Neural progenitor cell (in vitro differentiated cells): ENCODE measurements at places on chromosomes 5 and 9. TPM values are rescaled to one million over a fixed set of nuclear protein-coding genes. Genes with fewer than 3 reads are reported as not detected.

DNA sequence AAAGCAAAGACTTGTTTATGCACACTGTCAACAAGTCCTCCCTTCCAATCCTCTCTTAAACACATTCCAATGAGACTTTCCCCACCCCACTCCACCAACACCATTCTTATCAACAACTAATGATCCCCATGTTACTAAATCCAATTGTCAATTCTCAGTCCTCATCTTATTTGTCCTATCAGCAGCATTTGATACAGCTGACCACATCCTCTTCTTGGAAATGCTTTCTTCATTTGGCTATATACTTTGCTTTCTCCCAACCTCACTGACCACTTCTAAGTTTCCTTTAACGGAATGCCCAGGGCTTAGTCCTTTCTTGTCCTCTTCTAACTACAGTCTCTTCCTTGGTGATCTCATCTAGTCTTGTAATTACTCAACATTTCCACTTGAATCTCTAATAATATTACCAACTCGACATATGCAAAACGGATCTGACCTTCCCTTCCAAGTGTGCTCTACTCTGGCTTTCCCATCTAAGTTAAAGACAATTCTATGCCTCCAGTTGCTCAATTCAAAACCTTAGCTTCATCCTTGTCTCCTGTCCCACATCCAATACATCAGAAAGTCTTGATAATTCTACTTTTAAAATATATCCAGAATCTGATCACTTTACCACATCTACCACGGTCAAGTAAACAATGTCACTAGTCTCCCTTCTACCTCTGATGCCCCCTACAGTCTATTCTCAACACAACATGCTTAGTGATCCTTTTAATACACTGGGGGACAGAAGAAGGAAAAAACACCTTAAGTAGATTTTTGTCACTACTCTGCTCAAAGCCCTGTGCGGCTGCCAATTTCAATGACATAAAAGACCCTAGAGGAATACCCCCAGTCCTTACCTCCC lies 25.5 kb downstream of the AGTPBP1 start:
- DNase-seq: no peak

The CKS2 gene
- 693 and 741 TPM in 2 replicates for total RNA-seq

GRCh38 chr9:9392755-9393154 lies 1220.0 kb downstream of the PTPRD start:
- DNase-seq: no peak

- no peak for DNase-seq
Observed at GRCh38 chr5:101103874-101104273, 200.8 kb upstream of the ST8SIA4 start.

GRCh38 chr5:79521156-79521555 lies 7.2 kb upstream of the HOMER1 start:
- DNase-seq: no peak

GRCh38 chr5:61167382-61167781 lies 5.1 kb upstream of the SMIM15 start:
- DNase-seq: no peak

- no peak for DNase-seq
Observed at GRCh38 chr5:3535414-3536211, 60.0 kb upstream of the IRX1 start.

DNA sequence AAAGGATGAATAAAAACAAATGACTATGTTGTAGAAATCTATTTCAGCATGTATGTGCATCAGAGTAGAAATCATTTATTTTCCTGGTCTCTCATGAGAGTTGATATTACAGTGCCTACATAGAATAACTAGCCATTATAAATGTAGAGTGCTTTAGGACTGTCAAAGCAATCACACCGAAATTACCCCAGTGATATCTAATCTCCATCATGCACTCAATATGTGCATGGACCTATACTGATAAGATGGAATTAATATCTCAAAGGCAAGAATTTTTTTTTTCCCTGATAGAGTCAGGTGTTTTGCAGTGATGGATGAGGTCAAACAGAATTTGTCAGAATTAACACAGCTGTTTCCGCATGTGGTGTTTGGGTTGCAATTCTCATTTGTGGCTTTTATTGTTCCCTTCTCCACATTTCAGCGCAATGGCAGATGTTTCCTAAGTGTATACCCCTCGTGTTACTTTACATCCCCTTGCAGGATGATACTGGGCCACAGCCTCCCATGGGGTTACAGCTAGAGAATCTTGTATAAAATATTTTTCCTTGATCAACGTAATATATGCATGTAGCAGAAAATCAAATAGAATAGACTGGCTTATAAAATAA lies 298.8 kb downstream of the RASEF start:
- no peak for DNase-seq

DNA sequence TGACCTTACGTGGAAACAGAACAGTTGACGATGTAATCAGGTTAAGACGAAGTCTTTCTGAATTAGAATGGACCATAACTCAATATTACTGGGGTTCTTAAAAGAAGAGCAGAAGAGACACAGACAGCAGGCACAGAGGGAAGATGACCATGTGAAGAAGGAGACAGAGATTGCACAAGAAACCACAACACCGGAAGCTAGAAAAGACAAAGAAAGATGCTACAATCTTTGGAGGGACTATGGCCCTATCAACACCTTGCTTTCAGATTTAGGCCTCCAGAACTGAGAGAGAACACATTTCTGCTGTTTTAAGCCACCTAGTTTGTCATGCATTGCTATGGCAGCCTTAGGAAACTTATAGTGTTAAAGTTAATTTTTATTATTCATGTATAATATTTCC lies 27.1 kb downstream of the CDH9 start:
- DNase-seq: no peak

DNA sequence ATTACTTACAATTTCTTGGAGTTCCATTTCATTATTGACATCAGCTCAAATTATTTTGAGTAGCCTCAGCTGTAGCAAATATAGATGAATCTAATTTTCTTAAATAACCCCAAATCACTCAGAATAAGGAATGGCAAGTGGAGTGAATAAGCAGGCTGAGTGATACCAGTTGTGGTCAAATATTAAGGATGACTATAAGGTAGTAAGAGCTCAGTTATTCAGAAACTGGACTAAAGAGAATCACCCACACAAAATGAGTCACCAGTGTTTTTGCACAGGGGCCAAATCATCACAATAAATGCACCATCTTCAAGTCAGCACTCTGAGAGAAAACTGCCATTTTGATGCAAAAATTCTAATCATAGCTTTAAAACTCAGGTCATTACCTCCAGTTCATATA lies 128.9 kb upstream of the TARS1 start:
- DNase-seq: no peak

- DNase-seq: no peak
Observed at GRCh38 chr9:82334286-82334685, 345.7 kb downstream of the SPATA31D1 start.

The GOLM1 gene
- total RNA-seq: 73.7 and 83.5 TPM in 2 replicates

The ADCY2 gene
- 0.59 and 1.2 TPM in 2 replicates for total RNA-seq

- DNase-seq: no peak
Observed at GRCh38 chr5:138096363-138096762, 12.5 kb downstream of the WNT8A start.

DNA sequence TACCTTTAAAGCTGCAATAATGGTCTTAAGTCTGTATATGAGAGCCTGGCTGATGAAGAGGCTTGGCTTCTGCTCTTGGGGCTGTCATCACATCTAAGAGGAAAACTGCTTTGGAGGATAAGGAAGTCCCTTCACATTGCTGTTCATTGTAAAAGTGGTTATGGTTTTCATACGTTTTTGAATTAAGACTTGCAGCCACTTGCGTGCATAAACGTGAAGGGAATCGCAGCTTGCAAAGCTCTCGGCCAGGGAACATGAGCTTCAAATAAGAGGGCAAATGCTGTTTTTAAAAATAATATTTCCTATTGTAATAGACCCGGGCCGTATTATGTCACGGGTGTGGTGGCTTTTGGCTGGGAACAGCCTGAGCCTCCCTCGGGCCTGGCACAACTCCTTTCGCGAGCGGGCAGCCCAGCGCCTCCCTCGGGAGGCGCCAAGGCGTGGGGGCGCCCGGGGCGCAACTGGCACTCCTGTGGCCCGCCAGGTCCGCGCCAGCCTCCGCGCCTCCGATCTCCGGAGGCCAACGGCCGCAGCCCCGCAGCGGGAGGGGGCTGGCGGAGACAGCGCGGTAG lies 538 bp upstream of the ARHGEF28 start:
- no peak for DNase-seq

DNA sequence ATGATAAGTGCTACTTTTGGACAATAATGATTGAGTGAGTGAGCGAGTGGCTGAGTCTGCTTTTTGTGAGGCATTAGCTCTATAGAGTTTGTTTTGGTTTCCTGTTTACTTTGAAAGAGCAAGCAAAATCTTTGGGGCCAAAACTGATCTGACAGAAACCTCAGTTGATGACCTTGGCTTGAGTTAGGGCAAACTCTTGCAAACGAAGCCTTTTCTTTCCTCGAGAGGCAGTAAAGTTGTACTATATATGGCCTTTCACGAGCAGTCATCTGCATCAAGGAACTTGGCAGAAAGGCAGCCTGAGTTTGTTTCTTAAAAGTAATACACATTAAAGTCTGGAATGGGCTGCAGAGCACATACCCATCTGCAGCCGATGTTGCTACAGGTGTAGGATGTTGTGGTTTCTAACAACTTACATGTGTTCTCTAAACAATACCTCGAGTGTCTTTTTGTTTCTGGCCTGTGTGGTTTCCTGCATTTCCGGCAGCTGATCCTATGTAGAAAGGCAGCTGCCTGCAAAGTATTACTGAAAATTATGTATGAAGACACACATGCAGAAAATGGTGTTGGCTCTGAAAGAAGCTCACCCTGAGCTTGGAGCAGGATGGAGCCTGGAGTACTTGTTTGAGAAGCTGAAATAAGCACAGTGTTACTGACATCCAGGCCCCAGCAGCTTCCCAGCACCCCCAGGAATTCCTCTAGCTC lies 60.8 kb downstream of the FOXD1 start:
- DNase-seq: no peak

GRCh38 chr9:136965771-136966484 lies 11.4 kb upstream of the PTGDS start:
- peak; percentile 54 for DNase-seq

GRCh38 chr9:113738496-113738892 lies 137.6 kb upstream of the ZNF618 start:
- DNase-seq: peak; percentile 14

The SLC23A1 gene
- total RNA-seq: not detected in 2 replicates

GRCh38 chr5:89127191-89127590 lies 244.2 kb upstream of the MEF2C start:
- DNase-seq: no peak

The EPB41L4A gene
- 2.7 and 3.6 TPM in 2 replicates for total RNA-seq

DNA sequence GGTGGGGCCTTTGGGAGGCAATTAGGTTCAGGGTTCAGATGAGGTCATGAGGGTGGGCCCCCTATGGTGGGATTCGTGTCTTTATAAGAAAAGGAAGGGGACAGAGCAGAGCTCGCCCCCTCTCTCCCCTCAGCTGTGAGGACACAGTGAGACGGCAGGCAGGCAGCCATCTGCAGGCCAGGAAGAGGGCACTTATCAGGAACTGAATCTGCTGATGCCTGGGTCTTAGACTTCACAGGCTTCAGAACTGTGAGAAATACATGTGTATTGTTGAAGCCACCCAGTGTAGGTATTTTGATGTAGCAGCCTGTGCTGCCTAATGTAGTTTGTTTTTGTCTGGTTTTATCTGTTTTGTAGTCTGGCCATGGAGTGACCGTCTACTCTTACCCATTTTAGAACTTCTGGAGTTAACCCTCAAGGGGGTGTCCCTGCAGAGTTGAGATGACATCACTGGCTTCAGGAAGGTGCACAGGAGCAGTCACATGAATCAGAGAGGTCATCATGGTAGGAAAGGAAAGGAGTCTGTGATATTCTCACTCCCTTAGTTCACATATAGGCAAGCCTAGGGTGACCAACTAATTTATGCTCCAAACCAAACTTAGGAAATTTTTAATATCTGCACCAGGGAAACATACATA lies 71.0 kb downstream of the LRRC70 start:
- DNase-seq: no peak

The SEC16A gene
- total RNA-seq: 16.8 and 23.8 TPM in 2 replicates

DNA sequence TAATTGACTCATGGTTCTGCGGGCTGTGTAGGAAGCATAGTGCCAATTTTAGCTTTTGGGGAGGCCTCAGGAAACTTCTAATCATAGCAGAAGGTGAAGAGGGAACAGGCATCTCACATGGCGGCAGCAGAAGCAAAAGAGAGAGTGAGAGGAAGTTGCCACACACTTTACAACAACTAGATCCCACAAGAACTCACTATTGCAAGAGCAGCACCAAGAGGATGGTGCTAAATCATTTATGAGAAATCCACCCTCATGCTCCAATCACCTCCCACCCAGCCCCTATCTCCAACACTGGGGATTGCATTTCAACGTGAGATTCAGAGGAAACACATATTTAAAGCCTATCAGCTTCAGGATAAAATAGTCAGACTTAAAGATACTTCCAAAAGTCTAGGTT lies 36.1 kb upstream of the LPAR1 start:
- no peak for DNase-seq

DNA sequence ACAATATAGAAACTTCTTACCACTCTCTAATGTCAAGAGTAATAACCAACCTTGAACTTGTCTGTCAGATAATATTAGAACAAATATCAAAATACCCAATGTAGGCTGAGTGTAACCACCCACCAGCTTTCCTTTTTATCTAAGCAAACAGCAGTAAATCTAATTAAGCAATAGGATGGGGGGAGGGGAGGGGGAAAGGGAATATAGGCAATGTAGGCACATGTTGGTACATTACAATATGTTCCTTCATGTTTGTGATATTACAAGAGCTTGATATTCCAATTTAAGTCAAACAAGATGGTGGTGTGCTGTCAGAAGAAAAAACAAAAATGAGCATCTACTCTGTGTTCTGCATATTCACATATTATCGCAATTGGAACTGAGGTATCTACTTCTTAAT lies 158.2 kb downstream of the DENND1A start:
- DNase-seq: no peak

DNA sequence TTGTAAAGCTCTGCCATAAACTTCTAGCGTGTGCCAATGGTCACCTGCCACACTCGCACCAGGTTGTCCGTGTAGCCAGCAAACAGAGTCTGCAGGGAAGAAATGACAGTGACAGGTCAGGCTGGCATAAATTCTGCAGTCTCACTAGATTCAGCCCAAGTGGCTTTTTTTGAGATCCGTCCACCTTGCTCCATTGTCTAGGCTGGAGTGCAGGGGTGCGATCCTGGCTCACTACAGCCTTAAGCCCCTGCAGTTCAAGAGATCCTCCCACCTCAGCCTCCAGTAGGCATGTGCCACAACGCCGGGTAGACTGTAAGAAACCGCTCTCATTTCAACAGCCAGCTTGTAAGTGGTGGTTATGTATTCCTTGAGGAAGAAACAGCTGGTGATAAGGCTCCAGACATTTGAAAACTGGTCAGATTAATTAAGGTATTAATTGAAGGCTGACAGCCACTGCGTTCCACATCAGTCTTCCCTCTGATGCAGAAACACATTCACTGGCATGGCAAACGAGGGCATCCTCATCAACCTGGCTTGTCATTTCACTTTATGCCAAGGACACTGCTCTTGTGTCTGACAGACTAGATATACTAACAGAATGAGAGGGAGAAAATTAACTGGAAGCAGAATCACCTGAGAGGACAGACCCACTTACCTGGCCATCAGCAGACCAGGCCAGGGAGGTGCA lies 6.6 kb downstream of the RACK1 start:
- no peak for DNase-seq

The C7 gene
- total RNA-seq: not detected in 2 replicates

The GARNL3 gene
- total RNA-seq: 22.6 and 32.0 TPM in 2 replicates
